ENCODE measurements at places on chromosomes 7 and 10.

DNA sequence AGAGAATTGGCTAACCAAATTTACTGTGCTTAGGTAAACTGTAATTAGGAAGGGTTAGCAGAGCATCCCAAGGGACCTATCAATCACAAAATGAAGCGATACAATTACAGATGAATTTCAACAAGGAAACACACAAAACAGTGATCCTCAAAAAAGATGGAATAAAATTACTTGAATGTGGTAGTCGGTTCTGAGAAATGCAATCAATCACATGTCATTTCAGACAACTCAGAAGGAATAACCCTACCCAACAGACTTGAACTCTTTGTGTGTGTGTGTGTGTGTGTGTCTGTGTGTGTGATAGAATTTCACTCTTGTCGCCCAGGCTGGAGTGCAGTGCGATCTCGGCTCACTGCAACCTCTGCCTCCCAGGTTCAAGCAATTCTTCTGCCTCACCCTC lies 43.5 kb downstream of the ST8SIA6 start:
- no peak for DNase-seq

GRCh38 chr7:2814946-2815874 lies 28.9 kb downstream of the GNA12 start:
- no peak for DNase-seq

DNA sequence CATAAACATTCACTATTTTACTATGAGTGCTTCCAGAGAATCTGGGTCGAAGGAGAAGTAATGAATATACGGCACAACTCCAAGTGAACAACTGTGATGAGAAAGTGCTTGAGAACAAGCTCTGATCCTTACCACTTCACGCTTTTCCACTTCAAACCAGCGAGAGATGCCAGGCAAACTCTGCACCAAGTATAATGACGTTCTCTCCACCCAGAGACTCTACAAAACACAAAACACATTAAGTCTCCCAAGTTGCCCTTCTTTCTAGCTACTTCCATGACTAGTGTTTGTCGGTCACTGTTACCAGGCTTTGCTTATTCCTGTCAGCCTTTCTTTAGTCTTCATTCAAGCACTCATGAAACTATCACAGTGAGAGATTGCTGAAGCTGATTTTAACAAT lies 193.1 kb upstream of the IMMP2L start:
- DNase-seq, result no peak

DNA sequence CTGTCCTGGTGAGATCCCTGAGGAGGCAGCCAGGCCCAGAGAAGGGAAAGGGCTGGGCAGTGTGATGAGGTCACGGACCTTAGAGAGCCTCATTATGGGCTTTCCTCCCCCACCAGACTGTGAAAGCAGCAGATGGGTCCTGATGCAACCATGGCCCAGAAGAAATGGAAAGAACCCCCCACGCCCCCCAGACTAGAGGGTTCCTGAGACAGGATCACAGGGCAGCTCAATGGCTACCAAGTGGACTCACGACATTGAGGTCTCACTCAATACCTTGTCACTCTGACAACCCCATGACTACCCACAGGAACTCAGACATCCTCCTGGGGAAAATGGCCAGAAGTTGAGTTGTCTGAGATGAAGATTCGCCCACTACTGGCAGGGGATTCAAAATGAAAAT lies 36.7 kb downstream of the FAM241B start:
- no peak for DNase-seq

GRCh38 chr10:86813101-86813500 lies 56.7 kb downstream of the BMPR1A start:
- DNase-seq, result no peak

- DNase-seq, result no peak
Observed at GRCh38 chr10:28558186-28558585, 25.3 kb downstream of the WAC start.

DNA sequence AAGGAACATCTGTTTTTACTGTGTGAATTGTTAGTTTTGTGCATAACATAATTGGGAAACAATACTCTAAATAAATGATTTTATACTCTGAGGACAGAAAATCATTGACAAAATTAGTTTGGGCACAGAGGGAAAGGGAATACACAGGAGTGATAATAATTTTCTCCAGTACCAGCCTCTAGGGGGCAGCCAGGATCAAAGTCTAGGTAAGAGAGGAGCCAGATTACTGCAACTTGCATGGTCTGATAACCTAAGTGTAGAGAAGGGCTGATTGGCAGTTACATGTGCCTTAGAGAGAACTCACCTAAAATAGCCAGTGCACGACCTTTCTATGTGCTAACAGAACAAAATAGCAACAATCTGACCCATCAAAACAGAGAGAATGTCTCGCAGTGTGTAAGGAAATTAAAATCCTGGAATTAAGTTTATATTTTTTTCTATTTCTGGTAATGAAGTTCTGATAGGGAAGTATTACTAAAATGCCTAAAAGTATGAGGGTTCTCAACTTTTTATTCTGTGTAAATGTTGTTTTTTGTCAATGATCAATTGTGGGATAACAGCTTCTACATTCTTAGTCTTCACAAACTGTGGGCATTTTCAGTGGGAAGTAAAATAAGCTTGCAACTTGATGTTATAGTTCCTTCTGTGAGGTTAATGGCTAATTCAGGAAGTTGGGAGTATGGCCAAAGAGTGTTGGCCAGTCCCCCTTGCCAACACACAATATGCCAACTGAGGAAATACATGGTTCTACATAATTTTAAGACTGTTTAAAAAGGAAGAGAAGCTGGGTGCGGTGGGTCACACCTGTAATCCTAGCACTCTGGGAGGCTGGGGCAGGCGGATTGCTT lies 66.4 kb downstream of the EXOC6 start:
- no peak for DNase-seq

GRCh38 chr10:20893297-20893696 lies 3.8 kb downstream of the NEBL start:
- no peak for DNase-seq

- no peak for DNase-seq
Observed at GRCh38 chr7:106999023-106999422, 45.5 kb upstream of the PRKAR2B start.

- DNase-seq, result no peak
Observed at GRCh38 chr7:41975849-41976248, 261.2 kb downstream of the GLI3 start.

GRCh38 chr7:50423860-50424259 lies 26.3 kb downstream of the FIGNL1 start:
- no peak for DNase-seq

DNA sequence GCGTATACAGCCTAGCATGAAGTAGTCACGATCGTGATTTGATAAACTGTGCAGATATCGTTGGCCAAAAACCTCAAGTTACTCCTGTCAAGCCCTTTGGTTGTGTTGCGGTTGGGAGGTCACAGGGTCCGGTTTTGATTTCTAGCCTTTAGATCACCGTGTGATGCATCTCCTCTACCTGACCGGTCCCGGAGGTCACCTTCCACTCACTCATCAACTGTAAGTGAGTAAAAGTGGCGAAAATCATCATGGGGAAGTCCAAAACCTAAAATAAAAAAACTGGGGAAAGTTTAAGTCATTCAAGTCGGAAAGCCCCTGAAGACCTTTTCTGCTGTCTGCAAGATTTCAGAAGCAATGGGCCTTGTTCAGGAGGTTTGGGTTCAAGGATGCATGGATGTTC lies 62.8 kb downstream of the ADARB2 start:
- DNase-seq, result no peak

DNA sequence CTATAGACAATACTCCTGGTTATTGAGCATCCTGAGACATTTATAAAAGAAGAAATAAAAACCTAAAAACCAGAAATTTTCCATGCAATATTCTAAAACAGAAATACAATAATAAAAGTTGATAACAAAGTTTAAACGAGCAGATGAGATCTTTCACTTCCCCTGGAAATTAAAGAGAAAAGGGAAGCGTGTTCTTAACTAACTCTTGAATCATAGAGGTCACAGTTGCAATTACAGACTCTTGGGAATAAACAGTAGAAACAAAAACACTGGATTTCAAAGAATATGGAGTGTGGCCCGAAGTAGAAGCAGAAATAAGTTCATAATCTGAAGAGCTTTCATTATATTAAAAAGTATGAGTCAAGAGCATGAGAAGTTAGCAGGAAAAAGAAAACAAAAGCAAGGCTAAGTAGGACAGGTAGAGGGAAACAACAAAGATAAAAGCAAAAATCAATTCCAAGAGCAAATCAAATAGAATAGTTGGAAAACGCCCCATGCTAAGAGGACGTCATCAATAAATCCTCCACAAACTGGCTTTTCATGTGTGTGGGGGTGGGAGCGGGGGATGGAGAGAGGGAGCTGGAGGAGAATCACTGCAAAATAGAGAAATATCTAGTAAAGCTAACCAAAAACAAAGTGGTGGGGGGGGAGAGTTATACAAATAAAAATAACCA lies 55.2 kb upstream of the C10orf71 start:
- no peak for DNase-seq

GRCh38 chr7:106248600-106248999 lies 36.2 kb downstream of the NAMPT start:
- DNase-seq, result no peak

DNA sequence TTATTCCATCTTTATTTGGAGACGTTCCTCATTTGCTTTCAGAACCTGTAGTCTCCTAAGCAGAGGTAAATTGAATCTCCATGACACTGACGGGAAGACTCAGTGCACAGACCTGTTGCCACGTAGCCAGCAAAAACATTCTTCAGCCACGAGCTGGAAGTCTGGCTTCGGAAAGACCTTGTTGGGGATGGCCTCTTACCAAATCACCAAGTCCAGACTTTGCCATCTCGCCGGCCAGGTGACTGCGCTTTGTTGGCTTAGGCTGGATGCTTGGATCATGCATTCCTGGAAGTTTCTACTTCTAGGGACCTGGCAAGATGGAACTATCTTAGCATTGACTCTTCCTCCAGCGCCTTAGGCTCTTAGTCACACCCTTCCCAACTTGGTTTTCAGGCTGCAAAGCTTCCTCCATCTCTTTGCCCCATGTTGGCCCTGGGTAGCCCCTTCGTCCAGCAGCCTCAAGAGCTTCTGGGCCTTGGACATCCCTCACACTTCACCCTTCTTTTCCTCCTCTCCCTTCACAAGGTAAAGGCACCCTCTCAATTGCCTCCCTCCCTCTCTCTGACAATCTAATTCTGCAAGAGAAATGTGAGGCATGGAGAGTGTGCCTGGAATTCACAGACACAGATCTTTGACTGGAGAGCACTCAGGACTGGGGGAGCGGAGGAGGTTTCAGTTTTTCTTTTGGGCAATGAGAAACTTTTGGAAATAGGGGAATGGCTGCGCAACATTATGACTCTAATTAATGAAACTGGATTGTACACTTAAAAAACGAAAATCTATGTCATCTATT lies 451.9 kb upstream of the MKI67 start:
- DNase-seq, result no peak

- no peak for DNase-seq
Observed at GRCh38 chr10:69845574-69846292, 44.0 kb downstream of the COL13A1 start.

GRCh38 chr10:86038371-86038770 lies 328.2 kb downstream of the GRID1 start:
- DNase-seq, result no peak

DNA sequence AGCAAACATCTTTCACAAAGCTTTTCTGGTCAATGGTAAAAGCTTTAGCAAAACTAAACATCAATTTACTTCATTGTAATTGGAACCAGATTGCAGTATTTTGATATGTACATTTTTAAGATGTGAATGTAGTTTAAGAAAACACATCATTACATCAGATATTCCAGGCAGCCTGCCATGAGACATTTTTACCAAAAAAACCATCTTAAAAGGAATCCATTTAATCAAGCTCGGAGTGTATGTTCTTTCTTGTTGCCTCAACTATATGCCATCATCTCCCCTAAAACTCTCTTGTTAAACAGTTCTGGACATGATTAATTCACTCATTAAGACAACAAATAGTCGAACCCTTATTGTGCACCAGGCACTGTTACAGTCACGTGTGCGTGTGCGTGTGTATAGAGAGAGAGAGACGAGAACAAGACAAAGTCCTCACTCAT lies 97.5 kb downstream of the UBE2H start:
- no peak for DNase-seq

- DNase-seq, result no peak
Observed at GRCh38 chr7:106520962-106521514, 139.9 kb downstream of the CCDC71L start.

DNA sequence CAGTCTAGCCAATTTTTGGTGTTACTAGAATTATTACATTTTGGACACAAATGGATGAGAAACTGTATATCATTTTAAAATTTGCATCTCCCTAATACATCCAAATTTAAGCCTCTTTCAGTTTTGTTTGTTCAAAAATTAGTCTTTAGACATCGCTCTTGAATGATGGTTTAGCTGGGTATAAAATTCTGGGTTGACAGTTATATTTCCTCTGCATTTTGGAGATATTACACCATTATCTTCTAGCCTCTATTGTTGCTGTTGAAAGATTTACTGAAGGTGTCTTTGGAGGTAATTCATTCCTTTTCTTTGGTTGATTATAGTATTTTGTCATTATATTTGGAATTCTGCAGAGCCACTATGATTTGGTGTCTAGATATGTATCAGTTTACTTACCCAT lies 116.5 kb downstream of the COL26A1 start:
- DNase-seq, result no peak

- no peak for DNase-seq
Observed at GRCh38 chr10:44198096-44198779, 186.7 kb downstream of the CXCL12 start.

DNA sequence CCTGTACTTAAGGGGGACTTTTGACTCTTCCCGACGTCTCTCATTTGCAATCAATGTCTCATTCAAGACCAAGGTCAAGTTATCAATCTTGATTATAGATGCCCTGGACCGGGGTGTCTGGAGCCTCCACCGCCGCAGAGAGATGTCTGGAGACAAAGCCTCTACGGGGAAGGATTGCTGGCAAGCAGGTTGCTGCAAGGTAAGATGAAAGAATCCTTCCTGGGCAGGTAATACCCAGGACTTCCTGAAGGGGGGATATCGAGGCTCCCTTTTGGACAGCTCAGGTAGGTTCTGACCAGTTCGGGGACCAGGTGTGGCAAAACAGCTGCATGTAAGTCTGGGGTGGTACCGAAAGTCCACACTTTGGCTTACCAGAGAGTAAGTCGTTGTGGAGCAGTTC lies 12.5 kb upstream of the CUX1 start:
- DNase-seq, result no peak

DNA sequence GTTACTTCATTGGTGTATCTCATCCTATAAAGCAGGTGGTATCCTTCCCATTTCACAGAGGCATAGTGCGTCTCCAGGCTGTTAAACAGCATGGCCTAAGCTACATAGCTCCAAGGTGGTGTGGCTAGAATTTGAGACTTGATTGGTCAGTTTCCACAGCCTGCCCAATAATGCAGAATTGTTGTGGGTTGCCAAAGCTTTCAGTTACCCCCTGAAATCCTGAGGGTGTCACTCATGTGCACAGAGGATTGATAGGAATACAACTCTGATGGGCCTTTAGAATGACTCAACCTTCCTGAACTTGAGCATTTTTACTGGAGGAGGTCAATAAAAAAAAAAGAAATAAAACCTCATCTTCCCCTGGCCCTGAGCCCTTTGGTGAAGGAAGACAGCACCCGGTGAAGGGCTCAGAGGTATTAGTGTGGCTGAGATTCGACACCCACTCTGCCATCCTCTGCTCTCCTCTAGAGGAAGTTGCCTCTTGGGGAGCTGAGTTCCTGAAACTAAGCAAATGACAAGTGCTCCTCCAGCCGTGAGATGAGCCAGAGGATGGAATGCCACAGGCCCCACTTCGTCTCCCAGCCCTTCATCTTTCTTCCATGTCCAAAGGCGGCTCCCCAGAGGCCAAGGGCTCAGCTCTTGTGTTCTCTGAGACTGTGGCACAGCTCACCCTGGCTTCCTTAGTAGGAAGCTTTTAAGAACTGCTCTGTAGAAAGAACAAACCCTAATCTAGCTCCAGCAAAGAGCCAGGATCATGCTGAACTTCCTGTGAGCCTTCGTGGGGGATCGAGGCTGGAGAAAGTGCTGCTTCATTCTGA lies 1.0 kb downstream of the ACSL5 start:
- no peak for DNase-seq

GRCh38 chr7:36310897-36311296 lies 78.8 kb upstream of the ANLN start:
- DNase-seq, result no peak

Data from lower leg skin (tissue), 4 donors.